Activated T-cell treated with anti-CD3 and anti-CD28 coated beads for 1 hour (primary cell): ENCODE measurements at places on chromosomes 13 and 19.

DNA sequence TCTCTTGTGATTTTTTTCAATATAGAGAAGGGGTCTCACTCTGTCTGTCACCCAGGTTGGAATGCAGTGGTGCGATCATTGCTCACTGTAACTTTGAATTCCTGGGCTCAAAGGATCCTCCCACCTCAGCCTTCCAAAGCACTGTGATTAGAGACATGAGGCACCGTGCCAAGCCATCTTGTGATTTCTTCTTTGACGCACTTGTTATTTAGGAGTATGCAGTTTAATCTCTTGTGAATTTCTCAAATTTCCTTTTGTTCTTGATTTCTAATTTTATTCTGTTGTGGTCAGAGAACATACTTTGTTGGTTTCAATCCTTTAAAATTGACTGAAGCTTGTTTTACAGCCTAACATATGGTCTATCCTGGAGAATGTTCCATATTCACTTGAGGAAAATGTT is 14.5 kb downstream of the IPO5 start:
- DNase-seq, result no peak

DNA sequence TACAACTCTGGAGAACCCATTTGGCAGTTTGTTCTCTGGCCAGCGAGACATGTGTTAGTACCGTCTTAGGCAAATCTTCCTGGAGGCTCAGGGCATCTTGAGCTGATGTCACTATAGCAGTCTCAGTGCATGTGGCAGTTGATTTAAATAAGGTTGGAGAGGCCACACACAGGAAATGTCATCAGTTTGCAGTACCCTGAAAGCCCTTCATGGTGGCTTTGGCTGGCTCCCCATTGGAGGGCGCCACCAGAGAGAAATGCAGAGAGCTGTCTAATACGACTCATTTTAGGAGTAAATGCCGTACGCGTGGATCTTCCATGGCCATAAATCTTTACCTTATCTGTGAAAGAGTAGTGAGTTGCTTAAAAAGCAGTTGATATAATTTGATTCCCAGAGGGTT is 163.1 kb downstream of the STK24 start:
- no peak for DNase-seq

DNA sequence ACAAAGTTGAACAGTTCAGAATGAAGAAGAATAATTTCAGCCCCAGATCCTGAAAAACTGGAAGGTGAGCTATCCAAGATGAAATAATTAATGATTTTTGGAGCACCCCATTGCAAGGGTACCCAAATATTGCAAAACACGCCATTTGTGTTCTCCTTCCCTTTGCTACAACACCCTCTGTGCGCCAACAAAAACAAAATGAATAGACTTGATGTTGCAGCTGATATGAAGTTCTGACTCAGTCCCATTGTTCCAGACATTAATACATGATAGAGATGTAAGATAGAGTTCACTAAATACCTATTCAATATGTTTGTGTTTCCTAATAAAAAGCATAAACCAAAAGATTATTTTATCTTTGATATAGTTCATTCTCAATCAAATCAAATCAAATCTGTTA is 287.5 kb upstream of the SOX21 start:
- DNase-seq, result no peak

- DNase-seq, result no peak
Measured at GRCh38 chr13:39245688-39246087, 207.4 kb downstream of the NHLRC3 start.

- DNase-seq, result no peak
Measured at GRCh38 chr13:67515895-67516294, 285.8 kb upstream of the PCDH9 start.

DNA sequence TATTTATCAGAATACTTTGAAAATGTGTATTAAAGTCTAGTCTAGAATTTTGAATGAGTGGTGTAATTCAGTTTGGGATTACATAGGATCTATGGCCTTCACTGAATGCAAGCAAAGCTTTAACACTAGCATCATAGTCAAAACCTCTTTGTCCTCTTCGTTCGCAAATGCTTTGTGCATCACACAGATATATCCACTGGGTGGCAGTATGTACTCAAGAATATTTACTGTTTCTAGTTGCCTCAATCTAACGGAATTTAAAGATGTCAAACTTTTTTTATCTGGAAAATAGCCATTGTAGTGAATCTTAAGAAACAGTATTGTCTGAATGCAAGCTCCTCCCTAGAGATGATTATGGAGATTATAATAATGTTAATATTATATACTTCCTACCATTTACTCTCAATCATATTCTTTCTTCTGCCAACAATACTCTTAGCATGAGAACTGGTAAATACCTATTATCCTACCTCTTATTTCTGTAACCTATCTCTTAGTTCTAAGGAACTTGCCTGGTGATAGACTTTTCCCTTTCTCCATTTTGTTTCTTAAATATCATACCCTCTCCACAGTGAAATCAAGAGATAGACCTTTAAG is 25.8 kb downstream of the LACC1 start:
- DNase-seq, result no peak
